Activated CD8-positive, alpha-beta memory T cell treated with anti-CD3 and anti-CD28 coated beads for 1 hour (primary cell): ENCODE measurements at places on chromosomes 4 and X.

GRCh38 chr4:80115368-80116181 lies 42.5 kb upstream of the ANTXR2 start:
- DNase-seq = no peak

DNA sequence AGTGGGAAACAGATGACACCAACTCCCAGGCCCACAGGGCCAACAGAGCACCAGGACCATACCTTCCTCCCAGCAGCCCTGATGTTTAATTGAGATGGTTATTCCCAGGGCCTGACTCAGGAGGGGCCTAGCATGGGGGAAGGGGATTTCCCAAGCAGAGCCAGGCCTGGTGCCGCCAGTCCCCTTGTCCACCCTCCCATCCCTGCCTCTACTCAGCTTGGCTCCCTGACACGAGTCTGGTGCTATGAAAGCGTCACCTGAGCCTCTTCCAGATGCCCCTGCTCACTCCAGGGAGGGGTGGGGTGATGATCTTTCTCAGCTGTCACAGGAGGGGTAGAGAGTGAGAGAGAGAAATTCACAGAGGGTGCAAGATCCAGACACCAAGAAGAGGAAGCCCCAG lies 72.7 kb downstream of the EFNB1 start:
- no peak for DNase-seq

GRCh38 chrX:70979136-70979762 lies 48.4 kb upstream of the SLC7A3 start:
- no peak for DNase-seq

DNA sequence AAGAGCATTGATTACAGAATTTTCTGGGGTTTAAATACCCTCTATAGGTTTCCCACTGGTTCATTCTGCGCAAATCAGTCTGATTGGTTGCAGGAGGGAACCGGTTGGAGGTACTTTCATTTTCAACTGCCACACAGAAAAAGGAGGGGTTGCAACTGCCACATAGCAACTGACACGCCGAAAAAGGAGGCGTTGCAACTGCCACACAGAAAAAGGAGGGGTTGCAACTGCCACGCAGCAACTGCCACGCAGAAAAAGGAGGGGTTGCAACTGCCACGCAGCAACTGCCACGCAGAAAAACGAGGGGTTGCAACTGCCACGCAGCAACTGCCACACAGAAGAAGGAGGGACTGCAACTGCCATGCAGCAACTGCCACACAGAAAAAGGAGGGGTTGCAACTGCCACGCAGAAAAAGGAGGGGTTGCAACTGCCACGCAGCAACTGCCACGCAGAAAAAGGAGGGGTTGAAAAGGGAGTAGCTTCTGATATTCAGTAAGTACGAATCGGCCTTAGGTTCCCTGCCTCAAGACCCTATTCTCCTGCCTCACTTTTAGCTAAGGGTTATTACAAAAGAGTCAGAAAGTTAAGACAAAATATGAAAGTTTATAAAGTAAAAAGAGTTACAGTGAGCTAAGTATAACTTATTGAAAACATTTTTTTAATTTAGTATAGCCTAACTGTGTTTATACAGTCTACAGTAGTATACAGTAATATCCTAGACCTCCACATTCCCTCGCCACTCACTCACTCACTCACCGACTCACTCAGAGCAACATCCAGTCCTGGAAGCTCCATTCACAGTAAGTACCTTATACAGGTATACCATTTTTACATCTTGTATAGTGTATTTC lies 431.8 kb downstream of the KCTD8 start:
- no peak for DNase-seq
